Urinary bladder (tissue), 4 donors: ENCODE measurements at places on chromosomes 5 and 9. TPM values are rescaled to one million over a fixed set of nuclear protein-coding genes. Genes with fewer than 3 reads are reported as not detected.

DNA sequence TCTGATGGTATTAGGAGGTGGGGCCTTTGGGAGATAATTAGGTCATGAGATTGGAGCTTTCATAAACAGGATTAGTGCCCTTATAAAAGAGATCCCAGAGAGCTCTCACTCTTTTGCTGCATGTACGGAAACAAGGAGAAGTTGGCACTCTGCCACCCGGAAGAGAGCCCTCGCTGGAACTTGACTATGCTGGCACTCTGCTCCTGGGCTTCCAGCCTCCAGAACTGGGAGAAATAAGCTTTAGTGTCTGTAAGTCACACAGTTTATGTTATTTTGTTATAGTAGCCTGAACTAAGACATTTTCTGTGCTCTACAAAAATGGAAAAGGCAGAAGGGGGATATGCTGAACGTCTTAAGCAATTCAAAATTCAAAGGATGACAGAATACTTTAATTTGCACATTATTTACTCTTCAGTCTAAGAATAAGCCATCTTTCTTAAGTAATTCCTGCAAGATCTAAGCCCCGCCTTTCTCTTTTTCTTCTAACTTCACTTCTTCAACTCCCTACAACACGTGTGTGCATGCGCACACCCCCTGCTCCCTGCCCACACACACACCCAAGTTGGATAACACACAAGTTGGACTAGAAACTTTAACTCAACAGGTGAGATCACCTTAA, 17.3 kb downstream of the NFIB start:
- DNase-seq = no peak

The PRRT1B gene
- total RNA-seq = not detected

- DNase-seq = no peak
Measured at GRCh38 chr5:81922854-81923279, 49.0 kb upstream of the ATG10 start.

The PCDHGA3 gene
- total RNA-seq = 4.6 TPM

DNA sequence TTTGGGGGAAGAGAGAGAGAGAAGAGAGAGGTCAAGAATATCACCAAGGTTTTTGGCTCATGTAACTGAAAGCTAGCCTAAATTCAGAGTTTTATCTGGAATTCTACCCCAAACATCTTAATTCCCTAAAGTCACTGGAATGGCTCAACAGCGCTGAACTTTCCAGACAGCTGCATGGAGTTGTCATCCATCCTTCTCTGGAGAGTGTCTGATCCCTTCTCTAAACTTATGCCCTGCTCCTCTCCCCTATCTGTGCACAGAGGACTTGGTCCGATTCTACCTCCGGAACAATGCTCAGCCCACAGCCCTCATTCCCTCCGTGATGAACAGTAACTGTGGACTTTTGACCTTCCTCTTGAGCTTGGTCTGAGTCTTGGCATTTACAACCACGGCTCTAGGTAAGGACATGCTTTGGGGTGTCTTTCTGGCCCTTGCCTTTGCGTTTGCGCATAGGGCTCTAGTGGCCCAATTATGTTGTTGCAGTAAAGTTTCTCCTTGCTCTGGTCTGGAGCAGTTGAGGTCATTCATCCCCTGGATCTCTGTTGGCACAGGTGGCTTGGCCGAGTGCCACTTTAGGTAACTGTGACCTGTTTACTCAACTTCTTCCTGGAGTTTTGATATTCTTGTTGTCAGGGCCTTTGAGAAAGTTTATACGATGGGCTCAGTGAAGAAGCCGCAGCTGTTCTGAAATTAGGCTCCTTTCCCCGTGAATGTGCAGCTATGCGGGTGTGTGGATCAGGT, 18.3 kb upstream of the CD180 start:
- DNase-seq = no peak

DNA sequence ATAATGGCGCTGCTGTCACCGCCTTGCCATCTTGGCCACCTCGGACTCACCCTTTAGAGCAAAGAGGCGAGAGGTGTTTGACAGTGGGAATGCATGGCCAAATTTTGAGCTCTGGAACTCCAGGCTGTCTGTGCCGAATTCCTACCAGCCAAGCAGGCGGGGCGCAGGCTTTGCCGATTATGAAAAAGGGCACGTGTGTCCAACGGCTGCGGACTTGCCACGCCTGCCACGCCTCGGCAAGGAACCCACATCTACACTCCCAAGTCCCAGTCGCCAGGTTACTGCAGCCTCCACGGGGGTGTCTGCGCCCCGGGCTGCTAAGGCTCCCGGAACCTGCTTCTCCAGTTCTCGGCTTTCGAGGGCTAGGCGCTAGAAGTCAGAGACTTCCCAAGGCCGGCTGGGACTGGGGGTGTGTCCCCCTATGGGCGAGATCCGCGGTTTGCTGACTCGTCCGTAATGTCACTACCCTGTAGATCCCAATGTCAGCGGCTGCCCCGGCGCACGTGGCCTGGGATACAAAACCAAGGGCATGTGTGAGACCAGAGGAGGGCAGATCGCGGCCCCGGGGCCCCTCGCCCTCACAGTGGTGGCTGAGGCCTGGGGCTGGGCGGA, 2.8 kb downstream of the NPR3 start:
- no peak for DNase-seq

- no peak for DNase-seq
Measured at GRCh38 chr9:104836235-104836634, 72.3 kb downstream of the NIPSNAP3B start.

The VAV2 gene
- total RNA-seq = 9.8 TPM

The KYAT1 gene
- 5.4 TPM for total RNA-seq

The ELL2 gene
- total RNA-seq = 30.2 TPM

DNA sequence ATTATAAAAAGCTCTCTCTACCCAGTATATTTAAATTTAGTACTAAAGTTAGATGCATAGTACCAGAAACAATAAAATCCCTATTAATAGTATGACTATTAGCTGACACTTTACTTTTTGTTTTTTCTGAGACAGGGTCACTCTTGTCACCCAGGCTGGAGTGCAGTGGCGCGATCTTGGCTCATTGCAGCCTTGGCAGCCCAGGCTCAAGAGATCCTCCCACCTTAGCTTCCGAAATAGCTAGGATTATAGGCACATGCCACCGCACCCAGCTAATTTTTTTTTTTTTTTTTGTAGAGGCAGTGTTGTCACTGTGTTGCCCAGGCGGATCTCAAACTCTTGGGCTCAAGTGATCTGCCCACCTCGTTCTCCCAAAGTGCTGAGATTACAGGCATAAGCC, 8.0 kb downstream of the CCNG1 start:
- DNase-seq = no peak

DNA sequence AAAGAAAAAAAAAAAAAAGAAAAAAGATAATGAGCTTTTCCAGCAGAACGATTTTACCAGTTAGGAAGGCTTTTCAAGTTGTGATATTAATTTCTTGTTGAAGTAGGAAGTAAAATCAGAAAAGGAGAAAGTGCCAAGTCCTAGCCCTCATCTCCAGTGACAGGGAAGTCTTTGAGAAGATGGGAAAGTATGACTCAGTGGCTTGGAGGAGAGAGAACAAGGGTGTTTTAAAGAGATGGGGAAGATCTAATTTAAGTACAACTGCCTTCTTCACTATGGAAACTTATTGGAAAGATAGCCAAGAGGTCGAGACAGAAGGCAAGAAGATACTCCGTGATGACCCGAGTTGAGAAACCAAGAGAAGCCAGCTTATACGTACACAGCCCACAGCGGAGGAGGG, 22.6 kb downstream of the FGF1 start:
- no peak for DNase-seq

- DNase-seq = no peak
Measured at GRCh38 chr9:71716138-71716909, 52.0 kb downstream of the CEMIP2 start.

- DNase-seq = peak; percentile 26
Measured at GRCh38 chr9:17531642-17532254, 47.1 kb upstream of the SH3GL2 start.

- no peak for DNase-seq
Measured at GRCh38 chr5:132224716-132225115, 2.9 kb downstream of the P4HA2 start.

GRCh38 chr9:137158625-137159024, 11.2 kb downstream of the LRRC26 start:
- no peak for DNase-seq

DNA sequence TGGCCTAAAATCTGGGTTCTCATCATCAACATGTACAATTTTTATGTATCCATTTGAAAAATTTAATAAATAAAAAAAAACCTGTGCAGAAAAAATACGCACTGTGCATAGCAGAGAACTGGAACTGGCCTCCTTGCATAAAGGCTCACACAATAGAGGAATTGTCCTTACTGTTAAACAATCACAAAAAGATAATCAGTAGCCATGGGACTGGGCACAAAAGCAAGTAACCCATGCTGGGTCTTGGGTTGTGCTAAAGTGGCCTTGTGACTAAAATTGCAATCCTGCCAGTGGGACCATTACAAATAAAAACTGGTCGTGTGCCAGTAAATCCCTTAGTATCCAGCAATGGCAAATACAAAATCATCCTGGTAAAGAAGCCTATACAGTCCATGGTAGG, 1646.6 kb downstream of the MAT2B start:
- DNase-seq = no peak

DNA sequence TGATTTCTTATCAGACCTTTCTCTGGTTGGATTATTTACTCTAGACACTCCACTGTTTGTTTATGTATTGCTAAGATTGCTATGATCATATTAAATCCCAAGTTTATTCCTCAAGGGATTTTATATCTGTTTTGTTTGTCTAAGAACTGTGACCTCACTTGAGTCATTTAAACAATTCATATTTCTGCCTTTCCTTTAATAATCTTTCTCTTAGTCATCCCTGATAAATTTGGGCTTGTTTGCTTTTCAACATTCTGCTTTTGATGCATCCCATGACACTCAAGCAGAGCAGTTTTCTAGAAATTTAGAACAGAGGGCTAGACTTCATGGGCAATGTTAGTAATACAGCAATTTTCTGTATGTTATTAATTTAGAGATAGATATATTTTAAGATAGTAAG, 231.6 kb upstream of the TNC start:
- no peak for DNase-seq

DNA sequence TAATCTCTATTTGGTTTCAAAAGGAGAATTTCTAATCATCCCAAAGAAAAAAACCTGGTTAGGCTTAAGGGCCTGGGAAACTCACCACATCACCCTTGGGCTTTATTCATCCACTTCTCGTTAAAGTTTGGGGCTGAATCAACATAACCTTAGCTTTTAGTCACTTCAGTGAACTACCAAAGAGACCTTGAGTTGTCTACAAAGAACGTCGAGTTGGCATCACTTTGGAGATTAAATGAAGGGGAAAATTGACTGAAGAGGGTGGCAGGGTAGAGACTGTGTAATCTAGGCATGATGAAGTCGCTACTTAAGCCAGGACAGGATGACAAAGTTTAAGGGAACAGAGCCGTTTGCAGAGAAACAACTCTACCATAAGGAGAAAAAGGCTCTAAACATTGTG, 341.4 kb downstream of the RAB3C start:
- no peak for DNase-seq

The CCL27 gene
- total RNA-seq = not detected

DNA sequence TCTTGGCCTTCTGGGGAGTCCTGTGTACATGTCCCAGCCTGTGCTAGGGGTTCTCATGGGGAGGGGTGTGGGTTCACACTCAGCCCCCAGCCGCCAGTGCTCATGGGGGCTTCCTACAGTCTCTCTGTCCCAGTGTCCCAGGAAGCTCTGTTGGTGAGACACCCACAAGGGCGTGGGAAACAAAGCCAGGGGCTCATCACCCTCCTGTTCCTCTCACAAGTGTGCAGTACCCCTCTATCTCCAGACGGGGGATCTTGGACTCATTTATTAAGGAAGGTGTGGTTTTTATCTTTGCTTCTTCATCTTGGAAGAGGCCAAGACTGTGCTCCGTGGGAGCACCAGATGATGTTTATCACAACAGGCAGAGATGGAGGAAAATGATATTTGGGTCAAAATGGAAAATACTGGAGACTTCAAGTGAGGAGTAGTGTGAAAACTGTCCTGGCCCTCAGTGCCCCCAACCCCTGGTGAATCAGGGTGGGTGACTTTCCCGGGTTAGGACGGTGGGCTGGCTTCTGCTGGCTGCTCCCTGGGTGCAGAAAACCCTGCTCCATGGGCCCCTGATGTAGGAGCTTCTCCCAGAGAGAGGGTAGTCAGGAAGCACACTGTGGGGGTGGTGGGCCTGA, 15.2 kb downstream of the TMEM171 start:
- DNase-seq = no peak

The TNC gene
- total RNA-seq = 155 TPM

GRCh38 chr9:103789686-103790085, 304.4 kb upstream of the SMC2 start:
- no peak for DNase-seq

The ARHGEF39 gene
- total RNA-seq = 4.7 TPM

GRCh38 chr9:84187090-84187489, 153.5 kb downstream of the SLC28A3 start:
- no peak for DNase-seq

The PHYHD1 gene
- 16.8 TPM for total RNA-seq

- DNase-seq = no peak
Measured at GRCh38 chr9:99366621-99367020, 144.5 kb downstream of the SEC61B start.

The ITK gene
- 1.1 TPM for total RNA-seq
